Glomerular endothelial cell (primary cell): ENCODE measurements at places on chromosomes 1 and 21. TPM values are rescaled to one million over a fixed set of nuclear protein-coding genes. Genes with fewer than 3 reads are reported as not detected.

DNA sequence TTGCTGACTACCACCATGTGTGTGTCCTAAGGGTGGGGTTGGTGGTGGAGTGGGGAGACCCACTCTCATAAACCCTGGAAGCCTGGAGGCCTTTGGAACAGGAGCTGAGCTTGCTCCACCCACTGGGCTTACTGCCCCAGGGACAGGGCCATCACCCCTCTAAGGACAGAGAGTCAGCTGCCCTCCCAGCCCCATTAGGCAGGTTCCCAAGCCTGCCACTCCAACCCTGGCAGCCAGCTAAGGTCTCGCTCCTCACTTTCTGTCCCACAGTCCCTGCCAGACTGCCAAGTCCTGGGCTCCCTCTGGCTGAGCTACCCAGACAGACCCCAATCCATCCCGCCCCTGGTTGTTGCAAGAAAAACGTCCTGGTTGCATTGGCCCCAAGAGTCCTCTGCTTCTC is 3.8 kb downstream of the NT5C1A start:
- no peak for DNase-seq

- DNase-seq = no peak
Measured at GRCh38 chr1:93471911-93472310, 24.0 kb downstream of the FNBP1L start.

The PEAR1 gene
- total RNA-seq = 62.6 and 80.5 TPM in 2 replicates

GRCh38 chr1:220123889-220124288 is 30.0 kb downstream of the IARS2 start:
- no peak for DNase-seq

The CLDN8 gene
- total RNA-seq = not detected in 2 replicates

GRCh38 chr21:42040411-42041180 is 30.4 kb upstream of the ZBTB21 start:
- peak; percentile 20 for DNase-seq

GRCh38 chr1:77905603-77906002 is 17.2 kb downstream of the NEXN start:
- no peak for DNase-seq

- DNase-seq = no peak
Measured at GRCh38 chr1:10383630-10384029, 15.2 kb upstream of the PGD start.

DNA sequence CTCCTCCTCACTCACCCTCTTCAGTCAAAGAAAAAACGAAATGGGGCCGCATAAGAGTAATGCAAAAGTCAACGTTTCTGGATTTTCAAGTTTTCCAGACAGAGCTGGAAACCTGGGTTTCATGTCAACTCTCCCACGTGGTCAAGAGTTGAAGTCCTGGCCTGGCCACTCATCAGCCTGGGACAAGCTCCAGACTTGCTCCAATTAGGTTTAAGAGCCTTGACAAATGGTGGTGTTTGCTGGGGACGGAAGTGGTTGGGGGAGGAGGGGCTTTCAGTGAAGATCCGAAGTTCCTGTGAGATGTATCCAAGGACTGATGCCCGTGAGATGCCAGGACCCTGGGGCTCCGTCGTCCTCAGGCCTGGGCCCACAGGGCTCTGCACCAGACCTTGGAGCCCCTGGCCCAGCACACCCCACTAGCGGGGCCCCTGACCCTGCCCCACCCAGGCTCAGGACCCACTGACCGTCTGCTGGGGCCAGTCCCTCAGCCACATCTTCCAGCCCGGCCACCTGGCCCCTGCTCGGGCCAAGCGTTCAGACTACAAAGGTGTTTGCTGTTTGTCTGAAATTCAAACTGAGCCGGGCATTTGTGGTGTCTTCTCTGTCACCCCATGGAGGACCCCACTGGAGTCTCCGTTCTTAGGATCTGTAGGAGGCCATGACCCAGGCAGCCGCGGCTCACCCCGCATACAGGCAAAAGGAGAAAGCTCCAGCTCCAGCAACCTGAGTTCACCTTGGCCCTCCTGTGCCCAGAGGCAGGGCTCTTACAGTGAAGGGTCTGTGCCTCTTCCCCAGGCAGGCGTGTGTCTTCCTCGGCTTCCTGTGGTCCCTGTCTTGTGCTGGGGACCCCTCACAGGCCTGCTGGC is 53.3 kb downstream of the SIK1 start:
- no peak for DNase-seq

DNA sequence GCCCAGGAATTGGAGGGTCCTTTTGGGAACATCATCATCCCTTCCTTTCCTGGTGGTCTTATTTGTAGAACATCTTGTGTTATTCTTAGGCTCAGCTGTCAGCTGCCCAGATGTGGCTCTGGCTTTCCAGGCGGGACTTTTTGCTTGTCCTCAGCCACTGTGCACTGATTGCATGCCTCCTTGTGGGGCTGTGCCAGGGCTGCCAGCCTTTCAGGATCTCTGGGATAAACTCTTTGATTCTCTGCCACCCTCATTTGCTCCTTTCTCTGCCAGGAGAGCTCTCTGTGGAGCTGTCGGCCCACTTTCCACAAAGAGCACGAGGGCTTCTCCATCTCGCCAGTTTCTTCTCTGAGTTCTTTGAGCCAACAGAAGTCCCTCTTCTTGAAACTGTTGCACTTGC is 63.1 kb downstream of the PTPRU start:
- no peak for DNase-seq

DNA sequence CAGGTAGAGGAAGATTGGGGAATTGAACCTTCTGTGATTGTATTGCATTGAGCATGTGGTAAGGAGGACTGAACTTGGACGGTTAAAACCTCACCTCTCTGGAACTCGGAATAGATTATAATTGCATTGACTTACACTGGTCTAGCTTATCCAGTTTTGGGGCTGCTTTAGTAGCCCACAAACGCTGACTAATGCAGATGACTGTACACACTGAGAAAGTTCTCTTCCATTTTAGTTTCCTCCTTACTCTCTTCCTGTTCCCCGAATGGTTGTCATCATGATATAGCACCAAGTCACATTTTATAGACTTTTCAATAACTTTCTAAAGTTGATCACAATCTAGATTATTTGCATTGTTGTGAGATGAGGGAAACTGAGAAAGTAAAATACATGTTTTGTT is 78.2 kb downstream of the NFIA start:
- no peak for DNase-seq

- DNase-seq = no peak
Measured at GRCh38 chr1:30523055-30524020, 200.0 kb downstream of the MATN1 start.

DNA sequence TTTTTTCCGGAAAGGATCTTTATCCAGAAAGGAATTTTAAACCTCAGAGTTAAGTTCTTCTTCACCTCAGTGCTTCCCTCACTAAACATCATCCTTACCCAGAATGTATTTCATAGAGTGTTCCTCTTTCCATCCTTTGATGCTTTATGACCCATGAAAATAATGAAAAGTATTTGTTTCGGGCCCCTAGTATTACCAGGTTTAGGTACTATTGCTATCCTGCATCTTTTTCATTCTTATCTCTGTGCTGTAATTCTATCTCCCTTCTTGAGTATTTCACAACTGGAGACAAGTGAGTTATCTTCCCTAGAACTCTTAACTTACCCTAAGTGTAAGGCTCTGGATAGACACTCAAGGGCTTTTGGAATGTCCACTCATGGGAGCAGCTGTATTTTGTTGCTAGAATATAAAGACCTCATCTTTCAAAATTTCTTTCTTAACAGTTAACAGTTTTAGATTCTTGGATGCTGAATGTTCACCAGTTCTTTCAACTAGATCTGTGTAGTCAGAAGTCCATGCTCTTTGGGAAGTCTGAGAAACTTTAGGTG is 26.2 kb downstream of the UCK2 start:
- no peak for DNase-seq

The FLG gene
- 0.06 and 0.19 TPM in 2 replicates for total RNA-seq

DNA sequence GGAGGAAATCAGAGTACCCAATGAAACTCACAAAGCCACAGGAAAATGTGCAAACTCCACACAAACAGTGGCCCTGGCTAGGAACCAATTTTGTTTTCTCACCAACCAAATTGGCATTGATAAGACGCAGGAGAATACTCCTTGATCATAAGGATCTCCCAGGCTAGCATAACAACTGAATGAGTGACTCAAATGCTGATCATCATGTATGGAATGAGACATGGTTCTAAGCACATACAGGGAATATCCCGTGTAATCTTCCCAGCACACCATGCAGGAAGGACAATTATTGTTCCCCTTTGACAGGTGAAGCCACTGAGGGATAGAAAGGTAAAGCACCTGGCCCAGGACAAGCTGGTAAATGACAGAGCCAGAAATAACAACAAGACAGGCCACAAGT is 180.0 kb upstream of the DUSP10 start:
- no peak for DNase-seq

- no peak for DNase-seq
Measured at GRCh38 chr21:36551731-36552433, 72.0 kb upstream of the CLDN14 start.

GRCh38 chr1:8970870-8971337 is 25.2 kb downstream of the CA6 start:
- DNase-seq = no peak

DNA sequence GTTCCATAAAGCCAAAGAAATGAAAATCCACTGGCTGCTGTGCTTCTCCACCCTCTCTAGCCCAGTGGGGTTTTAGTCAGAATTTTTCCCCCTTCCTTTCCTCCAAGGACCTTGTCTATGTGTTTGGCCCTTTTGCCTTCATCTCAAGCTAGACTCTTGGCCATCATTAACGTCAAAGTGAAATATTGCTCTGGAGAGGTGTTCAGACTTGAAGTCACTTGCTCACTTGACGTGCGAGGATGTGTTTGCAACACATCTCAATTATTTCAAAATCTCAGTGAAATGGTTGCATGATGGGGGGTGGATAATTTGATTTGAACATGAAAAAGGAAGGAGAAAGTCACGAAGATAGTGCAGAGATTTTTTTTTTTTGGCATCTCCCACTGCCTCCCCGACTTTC is 13.6 kb downstream of the EVA1C start:
- no peak for DNase-seq

DNA sequence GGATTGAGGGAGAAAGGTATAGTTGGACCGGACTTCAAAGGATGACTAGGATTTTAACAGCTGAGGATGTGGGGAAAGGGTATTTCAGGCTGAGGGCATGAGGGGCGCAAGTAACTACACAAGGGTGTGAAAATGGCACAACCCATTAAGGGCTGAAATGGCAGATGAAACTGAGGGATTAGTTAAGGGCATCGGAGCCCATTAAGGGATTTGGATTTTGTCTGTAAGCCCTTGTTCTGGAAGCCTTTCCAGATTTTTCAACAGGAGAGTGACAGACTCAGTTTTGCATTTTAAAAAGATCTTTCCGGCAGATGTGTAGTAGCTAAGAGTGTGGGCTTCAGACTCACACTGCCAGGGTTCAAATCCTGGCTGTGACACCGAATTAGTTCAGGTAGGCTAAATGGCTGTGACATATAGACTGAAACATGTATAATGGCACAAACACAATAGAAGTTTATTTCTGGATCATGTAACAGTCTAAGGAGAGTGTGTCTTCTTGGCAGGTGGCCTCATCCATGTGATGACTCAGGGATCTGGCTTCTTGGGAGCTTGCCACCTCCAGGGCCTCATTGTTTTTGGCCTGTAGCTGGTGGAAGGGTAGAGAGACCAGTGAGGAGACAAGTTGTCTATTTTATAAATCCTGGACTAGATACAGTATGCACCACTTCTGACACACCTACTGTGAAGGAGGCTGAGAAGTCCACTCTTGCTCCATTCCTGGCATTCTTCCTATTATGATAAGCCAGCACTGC is 49.6 kb downstream of the UBE2T start:
- no peak for DNase-seq

DNA sequence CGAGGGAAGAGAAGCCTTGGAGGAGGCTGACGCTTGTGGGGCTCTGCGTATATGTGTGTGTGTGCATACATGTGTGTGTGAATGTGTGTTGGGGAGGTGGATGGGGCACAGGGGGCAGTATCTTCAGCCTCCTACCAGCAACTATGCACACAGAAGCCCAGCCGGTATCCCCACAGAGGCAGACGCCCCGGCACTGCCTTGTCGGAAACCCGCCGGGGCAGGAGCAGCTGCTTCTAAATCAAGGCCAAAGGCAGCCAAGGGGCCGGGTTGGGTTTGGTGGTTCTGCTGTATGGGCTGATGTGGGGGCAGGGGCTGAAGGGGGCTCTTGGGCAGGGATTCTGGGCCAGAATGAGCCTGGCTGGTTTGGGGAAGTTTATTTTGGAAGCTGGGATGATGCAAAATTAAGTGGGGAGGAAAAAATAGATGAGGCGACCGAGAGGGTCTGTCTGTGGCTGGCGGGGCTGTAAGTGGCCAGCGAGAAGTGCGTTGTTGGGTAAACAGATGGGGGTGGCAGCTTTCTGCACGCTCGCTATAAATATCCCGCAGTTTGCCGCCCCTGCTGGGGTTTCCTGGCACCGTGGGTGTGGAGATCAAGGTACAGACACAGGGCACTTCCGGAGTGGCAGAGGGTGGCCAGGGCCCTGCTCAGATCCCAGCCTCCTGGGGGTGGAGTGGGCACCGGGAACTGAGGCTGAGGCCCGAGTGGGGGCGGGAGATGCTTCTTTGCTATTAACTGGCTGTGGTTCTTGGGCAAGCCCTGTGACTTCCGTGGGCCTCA is 11.0 kb upstream of the WNT4 start:
- DNase-seq = no peak

- no peak for DNase-seq
Measured at GRCh38 chr1:156504438-156504813, 3.9 kb upstream of the MEF2D start.

GRCh38 chr1:240413732-240414131 is 198.2 kb downstream of the GREM2 start:
- no peak for DNase-seq

GRCh38 chr1:170831276-170831675 is 104.1 kb upstream of the MROH9 start:
- no peak for DNase-seq

DNA sequence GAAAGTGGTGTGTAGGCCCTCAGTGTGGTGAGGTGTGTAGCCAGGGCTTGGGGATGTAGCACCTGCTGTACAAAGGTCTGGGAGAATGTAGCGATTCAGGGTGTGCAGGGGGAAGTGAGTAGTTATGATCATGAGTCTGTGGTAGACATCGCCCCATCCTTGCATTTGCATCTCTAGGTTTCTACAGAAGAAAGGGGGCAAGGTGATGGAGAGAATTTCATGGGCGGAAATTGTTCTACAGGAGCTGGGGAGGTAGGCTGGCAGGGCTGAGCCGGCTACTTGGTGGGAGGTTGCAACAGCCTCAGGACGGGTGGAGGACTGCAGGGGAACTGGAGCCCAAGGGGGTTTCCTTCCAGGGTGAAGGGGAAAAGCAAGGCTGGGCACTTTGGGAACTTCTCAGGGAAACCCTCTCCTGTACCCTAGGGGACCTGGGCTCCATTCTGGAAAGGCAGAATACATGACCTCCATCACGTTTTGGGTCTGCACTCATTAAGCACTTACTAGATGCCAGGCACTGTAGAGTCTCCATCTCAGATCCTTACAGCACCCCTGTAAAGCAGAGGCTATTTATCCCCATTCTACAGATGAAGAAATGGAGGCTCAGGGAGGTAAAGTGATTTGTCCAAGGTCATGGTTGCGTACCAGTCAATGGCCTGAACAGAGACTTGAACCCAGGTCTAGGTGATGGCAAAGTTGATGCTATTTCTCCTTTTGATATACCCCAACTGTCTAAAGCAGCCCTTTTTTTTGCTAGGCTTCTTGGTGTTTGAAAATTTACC is 14.5 kb upstream of the TNFRSF1B start:
- DNase-seq = no peak

The KCND3 gene
- total RNA-seq = not detected in 2 replicates
